ENCODE measurements at places on chromosomes 3 and 15.

DNA sequence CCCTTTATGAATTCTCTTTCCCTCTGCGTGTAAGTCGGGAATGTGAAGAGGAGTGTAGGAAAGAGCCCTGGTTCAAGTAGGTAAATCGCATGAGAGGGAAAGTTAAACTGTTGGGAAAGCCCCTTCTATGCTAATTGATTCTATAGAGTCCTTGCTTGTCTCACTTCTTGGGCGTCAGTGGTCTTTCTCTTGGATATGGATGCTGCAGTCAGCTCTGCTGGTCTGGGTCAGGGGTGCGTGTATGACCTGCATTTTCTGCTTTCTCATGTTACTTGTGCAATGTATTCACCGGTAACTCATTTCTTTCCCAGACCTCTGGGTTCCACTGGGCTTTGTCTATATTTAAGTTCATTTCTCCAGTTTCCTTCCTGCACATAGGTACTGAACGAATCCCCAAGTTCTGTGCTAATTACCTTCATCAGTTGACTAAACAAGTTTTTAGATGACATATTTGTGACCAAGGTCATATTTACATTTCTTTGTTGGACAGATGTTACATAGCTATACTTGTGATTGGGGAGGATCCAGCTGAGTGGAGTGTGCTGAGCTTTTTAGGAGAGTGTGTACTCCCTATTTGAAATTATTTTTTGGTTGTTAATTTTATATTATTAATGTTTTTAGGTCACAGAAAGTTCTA is 1.4 kb downstream of the SETD5 start:
- DNase-seq: no peak

- DNase-seq: no peak
Measured at GRCh38 chr3:81602781-81603180, 158.7 kb downstream of the GBE1 start.

DNA sequence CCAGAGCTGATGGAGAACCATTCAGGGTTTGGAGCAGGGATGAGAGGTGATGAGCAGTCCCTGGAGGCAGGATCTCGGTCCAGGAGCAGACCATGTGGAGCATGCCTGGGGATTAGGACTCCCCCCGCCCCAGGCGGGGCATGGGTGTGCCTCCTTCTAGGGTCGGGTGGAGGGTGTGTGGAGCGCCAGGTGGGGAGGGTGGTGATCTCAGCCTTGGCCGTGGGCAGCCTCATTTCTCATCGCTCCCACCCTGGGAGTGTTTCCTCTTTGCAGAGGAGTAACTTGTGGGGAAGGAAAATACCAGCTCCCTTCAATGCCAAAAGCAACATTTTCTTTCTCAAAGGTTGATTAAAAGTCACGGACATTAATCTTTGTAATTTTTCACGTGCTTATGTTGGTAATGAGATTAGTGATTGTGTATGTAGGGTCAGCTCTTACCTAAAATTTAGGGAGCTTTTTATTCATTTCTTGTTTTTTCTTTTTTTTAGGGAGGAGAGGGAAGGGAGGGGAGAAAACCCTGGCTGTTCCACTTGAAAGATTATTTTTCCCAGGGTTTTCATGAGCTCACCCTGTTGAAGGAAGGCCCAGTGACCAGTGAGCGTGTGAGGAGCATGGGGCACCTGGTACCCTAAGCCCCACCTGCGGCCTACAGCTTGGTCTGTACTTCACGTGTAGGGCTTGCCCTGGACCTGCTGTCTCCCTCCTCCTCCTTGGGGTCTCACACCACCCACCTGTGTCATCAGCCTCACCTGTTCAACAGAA is 11.0 kb downstream of the FBLN2 start:
- DNase-seq: no peak

- no peak for DNase-seq
Measured at GRCh38 chr3:9056581-9056980, 93.3 kb upstream of the RAD18 start.

DNA sequence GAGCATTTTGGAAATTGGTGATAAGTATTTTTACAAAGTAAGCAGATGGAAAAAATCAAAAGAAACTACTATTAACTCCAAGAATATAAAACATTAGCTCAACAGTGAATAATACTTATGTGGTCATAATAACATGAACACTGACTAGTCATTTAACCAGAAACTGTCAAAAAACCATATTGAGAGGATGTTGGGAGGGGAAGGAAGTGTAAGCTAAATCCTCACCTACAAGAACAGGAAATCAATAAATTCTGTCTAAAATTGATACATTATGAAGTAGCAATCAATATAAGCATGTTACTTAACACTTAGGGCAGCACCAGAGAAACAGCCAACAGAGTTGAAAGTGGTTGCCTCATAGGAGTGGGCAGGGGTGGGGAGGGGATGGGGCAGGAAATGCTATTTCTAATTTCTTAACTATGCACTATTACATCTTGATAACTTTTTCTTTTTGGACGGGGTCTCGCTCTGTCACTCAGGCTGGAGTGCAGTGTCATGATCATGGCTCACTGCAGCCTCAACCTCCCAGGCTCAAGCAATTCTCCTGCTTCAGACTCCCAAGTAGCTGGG is 41.7 kb downstream of the CCR3 start:
- DNase-seq: no peak

DNA sequence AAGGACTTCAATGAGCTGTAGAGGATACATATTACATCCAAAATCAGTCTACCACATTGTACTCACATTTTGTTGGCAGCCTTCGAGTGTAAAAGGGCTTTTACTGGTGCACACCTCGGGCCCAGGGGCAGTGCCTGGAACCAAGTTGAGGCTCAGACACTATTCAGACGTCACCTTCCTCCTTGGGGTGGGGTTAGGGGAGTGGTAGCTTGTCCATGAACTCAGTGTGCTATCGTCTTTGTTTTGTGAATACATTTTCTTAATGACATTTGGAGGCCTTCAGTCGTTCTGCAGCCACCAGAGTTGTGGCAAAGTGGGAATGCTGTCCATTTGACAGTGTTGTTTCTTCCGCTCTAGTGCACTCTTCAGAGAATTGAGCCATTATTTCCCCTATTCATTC is 114.2 kb downstream of the PGPEP1L start:
- no peak for DNase-seq
